Stimulated activated CD8-positive, alpha-beta memory T cell treated with anti-CD3 and anti-CD28 coated beads, Interleukin-4, amount 100 ng/mL, for 48 hours (primary cell): ENCODE measurements at places on chromosomes 2 and 18.
A peak's percentile ranks its signal among the peaks of the same experiment; 100 is the strongest.

DNA sequence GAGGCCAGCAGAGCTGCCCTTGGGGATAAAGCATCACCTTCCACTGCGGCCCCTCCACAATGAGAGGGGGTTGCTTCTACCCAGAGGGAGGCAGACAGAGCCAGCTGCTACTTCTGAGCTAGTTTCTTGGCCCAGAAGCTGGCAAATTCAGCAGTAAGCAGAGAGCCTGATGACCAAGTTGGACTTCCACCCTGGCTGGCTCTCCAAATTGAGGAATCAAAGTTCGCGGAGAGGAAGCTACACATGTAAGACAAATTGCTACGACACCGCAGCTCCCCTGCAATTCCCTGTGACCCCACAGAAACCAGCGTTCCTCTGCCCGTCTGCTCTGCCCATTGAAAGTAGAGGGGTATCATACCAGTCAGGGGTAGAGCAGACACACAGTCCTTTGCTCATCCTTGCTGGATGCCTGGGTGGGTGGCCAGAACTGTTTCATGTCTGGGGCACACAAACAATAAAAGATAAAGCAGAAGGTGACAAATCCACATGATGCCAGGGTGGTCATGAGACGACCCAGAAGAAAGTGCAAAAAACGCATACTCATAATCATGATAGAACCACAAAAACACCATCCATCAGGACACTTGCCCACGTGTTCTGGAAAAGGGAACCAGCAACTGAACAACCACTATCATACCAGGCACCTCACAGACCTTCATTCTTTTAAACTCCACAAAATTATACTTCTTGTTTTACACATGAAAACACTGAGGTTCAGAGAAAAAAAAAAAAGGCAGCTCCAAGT, 5.4 kb downstream of the TFCP2L1 start:
- no peak for DNase-seq

DNA sequence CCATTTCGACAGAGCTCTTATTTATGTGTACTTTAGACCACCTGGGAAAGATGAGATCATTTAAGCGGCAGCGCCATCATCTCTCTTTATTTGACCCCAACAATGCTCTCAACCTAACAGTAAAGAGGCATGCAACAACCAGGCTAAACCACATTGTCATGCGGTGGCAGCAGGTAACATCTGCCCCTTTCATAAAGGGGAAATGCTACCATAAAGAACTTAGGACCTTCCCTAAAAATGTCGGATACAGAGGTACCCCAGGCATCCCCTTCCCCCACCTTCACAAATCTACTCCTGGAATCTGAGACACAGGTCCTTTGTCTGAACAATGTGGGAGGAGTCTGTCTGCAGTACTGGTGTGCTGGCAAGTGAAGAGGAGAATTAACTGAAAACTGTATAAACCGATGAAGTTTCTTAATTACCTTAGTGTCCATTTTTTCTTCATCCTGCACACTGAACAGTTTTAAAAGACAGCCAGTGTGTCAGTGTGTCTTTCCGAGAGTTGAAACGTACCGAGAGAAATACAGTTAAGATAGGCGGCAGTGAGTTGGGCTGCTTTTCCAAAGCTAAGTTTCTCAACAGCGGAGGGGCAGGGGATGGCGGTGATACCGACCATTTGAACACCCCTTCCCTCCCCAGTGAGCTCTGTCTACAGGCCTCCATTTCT, 1.9 kb downstream of the MEX3C start:
- peak; percentile 41 for DNase-seq

GRCh38 chr2:2899826-2900225, 477.8 kb downstream of the EIPR1 start:
- no peak for DNase-seq

GRCh38 chr2:57878866-57879210, 167.8 kb upstream of the VRK2 start:
- no peak for DNase-seq

DNA sequence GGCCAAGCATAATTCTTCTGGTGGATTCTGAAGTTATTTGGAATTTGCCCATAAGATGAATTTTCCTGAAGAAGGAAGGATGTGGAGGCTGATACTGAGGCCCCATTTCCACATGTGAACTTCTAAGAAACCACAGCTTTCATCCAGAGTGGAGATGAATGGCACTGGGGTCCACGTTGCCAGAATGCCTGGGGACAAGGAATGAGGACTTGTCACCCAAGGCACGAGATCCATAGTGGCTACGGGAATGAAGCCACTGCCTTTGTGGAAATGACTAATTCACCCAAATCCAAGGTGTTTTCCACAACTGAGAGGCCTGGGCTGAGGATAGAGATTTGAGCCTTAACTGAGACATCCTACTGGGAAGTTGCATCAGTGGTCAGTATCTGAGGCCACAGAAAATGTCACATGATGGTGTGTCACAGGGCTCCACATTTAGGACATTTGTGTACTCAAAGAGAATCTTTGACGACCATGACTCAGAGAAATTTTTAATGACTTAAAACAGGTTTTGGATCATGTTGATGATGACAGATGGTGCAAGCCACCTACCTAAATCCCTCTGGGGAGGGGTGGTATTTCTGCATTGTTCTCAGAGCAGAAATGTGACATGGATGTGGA, 286.1 kb downstream of the SOX11 start:
- no peak for DNase-seq

GRCh38 chr2:239263231-239263630, 137.6 kb downstream of the HDAC4 start:
- no peak for DNase-seq

- DNase-seq: no peak
Measured at GRCh38 chr2:205996161-205996560, 89.8 kb downstream of the INO80D start.

DNA sequence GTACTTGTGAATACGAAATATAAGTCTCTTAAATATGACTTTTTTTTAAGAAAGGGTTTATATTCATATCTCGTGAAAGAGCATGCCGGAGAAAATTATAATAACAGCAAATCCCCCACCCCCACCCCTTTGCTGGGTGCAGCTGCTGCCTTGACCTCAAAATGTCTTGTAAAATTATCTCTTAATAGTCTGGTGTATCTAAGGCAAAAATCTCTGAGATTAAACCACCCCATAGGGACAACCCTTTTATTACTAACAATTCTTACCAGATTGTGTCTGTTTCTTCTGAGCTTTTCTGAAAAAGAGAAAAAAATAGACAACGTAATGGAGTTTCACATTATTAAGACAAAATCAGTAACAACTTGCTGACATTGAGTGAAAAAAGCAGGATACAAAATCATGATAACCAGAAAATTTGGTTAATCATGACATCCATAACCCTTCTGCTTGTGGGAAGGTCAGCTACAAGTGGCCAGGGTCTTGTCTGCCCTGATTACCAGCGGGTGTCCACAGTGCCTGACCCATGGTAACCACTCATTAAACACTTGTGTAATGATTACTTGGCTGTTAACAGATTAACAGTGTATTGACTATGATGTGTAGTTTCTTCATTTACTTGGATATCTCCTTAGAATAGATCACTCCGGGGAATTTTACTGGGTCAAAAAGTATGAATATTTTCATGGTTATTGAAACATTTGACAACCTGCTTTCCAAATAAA, 1.5 kb downstream of the STRADB start:
- DNase-seq: no peak

DNA sequence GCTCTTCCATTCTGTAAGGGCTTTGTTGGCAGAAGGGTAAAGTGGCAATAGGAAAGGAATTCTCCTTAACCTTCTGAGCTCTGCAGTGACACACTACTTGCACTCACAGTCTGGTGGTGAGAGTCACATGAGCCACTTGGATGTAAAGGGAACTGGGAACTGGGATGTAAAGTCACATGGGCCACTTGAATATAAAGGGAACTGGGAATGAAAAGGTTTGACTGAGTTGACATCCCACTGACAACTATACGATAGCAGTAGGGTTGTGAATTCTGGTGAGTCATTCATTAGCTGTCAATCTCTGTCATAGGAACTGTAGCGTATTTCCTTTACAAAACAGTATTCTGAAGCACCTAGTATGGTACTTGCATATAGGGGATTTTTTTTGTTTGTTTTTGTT, 5.5 kb downstream of the RPE start:
- no peak for DNase-seq

DNA sequence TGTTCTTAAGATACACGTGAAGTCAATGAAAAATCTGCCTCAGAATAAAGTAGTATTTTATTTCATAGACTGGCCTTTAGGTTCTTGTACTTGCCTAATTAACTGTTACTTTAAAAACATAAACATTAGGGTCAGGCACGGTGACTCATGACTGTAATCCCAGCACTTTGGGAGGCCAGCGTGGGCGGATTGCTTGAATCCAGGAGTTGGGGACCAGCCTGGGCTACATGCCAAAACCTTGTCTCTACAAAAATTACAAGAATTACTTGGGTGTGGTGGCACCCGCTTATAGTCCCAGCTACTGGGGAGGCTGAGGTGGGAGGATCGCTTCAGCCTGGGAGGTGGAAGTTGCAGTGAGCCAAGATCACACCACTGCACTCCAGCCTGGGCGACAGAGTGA, 16.0 kb upstream of the SNORC start:
- no peak for DNase-seq

DNA sequence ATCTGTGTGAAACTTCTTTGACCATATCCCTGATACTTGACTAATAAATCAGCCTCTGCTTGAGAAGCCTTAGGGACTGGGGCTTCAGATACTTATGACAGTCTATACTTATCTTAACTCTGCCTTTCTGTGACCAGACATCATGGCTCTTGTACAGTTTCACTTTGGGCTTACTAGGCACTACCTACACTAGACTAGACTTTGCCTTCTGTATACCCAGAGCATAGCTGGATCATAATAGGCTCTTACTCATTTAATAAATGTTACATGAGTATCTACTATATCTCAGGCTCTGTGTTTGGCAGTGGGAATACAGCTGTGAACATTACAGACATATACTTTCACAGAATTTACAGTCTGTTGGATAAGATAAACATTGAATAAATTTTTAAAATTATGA, 9.0 kb downstream of the UGP2 start:
- no peak for DNase-seq

DNA sequence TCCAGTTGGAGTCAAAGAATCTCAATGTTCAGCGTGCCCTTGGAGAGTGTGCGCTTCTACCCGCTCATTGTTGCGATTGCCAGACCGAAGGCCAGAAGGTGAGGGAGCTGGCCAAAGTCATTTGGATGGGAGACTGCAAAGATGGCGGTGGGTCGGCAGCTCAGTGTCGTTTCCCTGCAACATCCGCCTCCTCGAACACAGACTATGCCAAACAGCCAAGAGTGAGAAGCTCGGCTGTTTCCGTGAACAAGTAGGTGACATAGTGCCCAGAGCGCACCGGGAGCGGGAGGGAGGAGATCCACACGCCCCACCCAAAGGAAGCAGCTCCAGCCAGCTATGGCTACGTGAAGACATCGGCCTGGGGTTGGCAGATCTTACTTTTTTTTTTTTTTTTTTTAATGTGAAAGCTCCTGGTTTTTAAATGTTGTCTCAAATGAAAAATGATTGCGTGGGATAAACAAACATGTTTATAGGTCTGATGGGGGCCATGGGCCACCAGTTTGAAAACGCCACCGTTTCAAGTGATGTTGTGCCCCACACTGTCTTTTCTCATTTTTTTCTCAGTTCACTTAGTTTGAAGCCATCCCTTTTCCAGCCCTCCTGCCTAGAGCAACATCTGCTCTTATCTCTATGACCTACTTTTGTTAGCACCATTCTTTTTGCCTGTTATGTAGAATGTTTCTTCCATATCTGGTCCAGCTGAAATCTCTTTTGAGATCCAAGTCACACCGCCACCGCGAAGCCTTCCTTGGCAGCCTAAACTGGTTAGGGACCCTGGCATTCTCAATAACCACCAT, 682.4 kb downstream of the RNF144A start:
- DNase-seq: no peak

GRCh38 chr2:212539072-212539880, 674 bp upstream of the ERBB4 start:
- DNase-seq: no peak

DNA sequence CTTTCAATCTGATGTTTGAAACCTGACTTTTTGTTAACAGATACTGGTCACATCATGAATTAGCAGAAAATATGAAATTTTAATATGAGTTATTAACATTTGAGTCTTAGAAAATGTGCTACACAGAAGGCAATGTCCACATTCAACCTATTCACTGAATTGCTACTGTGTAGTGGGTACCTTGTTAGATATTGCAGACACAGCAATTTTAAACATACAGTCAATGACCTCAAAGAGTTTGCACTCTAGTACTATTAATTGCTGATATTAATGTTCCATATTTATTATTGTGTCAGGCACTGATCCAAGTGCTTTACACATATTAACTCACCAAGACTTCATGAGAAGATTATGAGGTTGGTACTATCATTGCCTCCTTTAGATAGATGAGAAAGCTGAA, 385.4 kb upstream of the PKDCC start:
- no peak for DNase-seq

DNA sequence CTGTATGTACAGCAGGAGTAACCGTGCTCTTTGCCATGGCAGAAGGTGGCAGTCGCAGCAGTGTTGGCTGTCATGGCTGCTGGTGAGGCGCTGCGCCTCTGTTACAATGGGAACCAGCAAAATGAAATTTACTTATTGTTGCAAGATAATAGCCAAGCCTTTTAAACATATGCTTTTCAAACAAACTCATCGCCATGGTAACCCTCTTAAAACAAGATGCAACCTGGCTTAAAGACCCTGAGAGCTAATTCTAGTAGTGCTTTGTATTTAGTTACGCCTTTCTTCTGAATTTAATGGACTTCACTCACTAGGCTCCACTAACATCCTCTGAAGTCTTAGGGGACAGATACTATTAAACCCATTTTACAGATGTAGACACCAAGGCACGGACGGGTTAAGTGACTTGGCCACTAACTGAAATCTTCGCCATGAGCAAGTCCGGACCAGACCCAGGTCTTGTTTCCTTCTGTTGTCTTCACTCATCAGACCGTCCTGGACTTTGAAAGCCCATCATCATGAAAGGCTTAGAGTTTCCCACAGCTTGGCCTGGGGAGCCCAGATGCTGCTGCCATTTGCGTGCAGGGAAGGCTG, 111.6 kb upstream of the ODC1 start:
- DNase-seq: no peak

- DNase-seq: no peak
Measured at GRCh38 chr2:239824046-239824694, 201.0 kb downstream of the NDUFA10 start.

GRCh38 chr2:50782543-50782942, 249.4 kb downstream of the NRXN1 start:
- no peak for DNase-seq

DNA sequence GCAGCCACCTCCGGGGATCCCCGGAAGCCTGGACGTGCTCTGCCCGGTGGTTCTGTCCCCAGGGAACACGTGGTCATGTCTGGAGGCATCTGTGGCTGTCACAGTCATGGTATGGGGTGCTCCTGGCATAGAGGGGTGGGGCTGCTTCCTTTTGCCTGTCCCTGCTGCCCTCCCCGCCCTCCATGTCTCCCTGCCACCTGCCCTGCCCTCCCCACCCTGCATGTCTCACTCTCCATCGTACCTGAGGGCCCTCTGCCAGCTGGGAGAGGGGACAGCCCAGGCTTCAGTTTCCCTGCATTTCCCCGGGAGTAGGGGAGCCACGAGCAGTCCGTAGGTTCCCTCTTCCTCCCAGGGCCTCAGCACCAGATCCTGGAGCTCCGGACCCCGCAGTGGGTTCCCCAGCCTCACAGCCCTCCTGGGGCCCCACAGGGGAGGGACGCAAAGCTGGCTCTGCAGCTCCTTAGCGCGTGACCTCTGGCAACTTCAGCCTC, 90.0 kb upstream of the CTDP1 start:
- no peak for DNase-seq
